ENCODE measurements at places on chromosomes 13 and 19.

DNA sequence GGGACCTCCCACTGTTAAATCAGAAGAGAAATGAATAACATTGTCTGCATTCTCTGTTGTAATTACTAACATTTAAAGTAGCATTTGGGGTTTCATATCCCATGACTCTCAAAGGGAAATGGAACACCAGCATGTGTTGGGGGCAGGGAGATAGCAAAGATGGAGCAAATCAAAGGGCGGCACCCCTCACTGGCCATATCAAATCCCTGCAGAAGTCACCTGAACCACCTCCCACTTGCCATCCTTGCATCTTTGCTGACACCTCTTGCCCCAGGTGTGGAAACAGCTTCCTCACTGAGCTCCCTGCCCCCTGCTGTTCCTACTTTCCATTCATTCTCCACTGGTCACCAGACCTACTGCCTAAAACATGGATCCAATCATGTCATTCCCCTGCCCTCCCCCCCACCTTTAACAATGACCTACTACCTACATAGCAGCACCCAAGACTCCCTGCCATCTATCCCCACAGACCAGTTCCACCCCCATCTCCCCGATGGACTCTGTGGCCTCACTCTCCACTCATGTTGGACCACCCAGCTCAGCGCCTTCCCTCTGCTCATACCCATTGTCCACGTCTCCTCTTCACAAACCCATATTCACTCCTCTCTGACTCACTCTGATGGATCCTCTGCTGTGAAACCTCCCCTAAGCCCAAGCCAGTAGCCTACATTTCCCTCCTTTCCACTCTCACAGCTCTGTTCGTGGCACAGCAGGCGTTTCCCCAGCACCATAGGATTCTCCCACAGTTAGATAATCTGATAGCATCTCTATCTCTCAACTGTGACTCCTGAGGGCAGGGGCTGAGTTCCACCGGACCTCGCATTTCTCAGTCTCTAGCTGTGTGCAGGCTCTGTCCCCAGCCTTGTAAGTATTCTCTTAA lies 55.9 kb downstream of the DLEU7 start:
- DNase-seq: no peak

DNA sequence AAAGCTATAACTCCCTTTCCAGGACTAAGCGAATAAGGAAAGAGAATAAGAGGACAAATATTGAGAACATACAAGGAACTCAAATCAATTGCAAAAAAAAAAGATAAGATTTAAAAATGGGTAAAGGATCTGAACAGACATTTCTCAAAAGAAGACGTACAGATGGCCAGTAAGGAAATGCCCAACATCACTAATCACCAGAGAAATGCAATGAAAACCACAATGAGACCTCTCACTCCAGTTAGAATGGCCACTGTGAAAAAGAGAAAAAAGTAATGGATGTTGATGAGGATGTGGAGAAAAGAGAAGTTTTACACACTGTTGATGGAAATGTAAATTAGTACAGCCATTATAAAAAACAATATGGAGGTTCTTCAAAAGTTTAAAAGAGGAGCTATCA lies 63.8 kb downstream of the VWA8 start:
- no peak for DNase-seq

GRCh38 chr13:23963947-23964346 lies 66.6 kb upstream of the C1QTNF9B start:
- DNase-seq: no peak

DNA sequence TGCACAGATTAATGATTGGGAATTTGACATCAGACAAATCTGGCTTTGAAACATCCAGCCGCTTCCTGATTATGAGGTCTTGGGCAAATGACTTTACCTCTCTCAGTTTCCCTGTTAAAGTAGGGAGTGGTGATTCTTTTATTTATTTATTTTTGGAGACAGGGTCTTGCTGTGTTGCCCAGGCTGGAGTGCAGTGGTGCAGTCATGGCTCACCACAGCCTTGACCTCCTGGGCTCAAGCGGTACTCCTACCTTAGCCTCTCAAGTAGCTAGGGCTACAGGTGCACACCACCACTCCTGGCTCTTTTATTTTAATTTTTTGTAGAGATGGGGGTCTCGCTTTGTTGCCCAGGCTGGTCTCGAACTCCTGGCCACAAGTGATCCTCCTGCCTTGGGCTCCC lies 2.7 kb downstream of the PSMD8 start:
- no peak for DNase-seq

DNA sequence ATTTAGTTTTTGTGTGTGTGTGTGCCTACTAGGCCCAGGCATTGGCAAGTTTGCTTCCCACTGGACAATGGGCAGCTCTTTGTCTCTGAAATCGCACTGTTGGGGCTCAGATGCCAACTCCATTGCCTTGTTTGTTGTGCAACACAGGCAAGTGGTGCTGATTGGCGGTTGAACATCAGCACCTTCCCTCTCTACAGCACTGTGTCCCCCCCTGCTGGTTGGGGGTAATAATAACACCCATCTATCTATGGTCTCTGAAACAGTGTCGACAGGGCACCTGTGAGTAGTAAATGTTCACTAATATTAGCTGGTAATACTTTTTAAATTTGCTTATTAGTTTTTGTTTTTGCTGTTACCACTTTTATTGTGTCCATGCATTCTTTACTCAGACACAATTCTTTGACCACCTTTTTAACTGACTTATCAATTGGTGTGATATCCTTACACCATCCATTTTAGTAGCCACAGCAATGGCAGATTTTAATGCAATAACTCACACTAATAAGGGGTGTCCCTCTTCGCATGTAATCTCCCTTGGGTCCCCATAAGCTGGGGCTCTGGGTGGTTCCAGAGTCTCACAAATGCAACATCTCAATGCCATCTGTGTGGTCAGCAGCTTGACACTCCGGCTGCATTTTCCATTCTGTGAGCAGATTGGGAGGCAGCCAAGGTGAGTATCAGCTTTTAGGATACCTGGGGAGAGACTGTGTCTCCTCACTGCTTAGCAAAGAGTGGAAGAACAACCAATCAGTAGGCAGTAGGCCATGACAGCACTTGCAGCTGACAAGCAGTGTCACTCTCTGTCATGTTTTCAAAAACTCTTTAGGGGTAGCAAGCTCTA lies 47.7 kb upstream of the UQCRFS1 start:
- no peak for DNase-seq

DNA sequence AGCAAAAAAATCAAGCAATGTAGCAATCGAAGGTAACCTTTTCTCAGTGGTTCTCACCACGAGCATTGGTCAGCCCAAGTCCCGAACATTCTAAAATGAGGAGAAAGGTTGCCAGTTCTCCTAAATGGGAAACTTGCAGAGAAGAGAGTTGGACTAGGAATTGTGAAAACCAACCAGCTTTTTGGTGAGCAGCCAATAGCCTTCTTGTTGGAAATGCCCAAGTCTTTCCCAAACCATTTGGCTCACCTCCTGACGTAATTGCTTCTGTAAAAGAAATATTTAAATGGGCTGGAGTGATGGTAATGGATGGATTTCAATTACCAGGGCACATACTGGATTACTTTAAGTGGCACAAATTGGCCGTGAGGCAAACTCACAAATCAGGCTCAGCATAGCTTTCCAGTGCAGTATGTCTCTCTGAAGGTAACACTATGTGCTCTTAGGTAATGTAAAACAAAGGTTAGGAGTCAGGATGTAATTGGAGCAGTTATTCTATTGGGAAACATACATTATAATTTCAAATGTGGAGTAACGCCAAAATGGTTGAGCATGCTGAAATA lies 423.2 kb downstream of the KLF5 start:
- no peak for DNase-seq

GRCh38 chr13:98565726-98566565 lies 11.0 kb downstream of the STK24 start:
- no peak for DNase-seq

DNA sequence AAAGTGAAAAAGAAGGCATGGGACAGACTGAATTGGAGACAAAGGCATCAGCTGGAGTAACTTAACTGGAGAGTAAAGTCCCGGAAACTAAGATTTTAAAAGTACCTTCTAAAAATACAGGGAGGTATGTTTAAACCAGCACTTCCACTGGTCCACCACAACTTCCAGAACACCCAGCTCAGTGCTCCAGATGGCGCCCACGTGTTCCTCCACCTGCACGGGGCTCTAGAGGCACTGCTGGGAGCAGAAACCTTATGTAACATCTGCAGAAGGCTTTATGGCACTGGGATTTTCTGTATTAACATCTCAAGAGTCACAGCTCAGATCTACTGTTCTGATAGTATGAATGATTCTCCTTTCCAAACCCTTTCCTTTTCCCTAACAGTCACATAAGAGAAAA lies 252.1 kb downstream of the DCLK1 start:
- no peak for DNase-seq

GRCh38 chr13:112061367-112062061 lies 5.4 kb upstream of the SOX1 start:
- no peak for DNase-seq

- peak; percentile 71 for DNase-seq
These were observed 195.6 kb downstream of the GGACT start for GRCh38 chr13:100392709-100393630.

DNA sequence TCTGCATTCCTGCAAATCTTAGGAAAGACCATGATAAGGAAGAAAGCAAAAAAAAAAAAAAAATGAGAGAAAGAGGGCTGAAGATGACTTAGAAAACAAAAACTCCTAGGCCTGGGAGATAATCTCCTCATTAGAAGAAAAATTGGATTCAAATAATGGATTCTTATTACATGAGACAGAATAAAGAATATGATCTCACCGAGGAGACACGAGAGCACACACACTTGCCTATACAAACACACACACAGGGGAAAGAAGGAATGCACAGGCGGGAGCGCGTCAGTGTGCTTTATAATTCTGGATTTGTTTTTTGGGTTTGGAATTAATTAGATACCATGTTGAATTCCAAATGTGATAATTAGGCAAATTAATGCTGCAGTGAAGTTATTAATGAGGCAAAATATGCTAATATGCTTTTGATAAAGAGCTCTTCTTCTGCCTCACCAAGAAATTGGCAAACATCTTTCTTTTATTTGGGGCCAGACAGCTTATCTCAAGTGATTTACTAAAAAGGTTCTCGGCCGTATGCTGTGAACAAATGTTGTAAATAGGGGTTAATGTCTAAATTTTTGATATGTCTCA lies 36.1 kb upstream of the PCDH8 start:
- DNase-seq: no peak

DNA sequence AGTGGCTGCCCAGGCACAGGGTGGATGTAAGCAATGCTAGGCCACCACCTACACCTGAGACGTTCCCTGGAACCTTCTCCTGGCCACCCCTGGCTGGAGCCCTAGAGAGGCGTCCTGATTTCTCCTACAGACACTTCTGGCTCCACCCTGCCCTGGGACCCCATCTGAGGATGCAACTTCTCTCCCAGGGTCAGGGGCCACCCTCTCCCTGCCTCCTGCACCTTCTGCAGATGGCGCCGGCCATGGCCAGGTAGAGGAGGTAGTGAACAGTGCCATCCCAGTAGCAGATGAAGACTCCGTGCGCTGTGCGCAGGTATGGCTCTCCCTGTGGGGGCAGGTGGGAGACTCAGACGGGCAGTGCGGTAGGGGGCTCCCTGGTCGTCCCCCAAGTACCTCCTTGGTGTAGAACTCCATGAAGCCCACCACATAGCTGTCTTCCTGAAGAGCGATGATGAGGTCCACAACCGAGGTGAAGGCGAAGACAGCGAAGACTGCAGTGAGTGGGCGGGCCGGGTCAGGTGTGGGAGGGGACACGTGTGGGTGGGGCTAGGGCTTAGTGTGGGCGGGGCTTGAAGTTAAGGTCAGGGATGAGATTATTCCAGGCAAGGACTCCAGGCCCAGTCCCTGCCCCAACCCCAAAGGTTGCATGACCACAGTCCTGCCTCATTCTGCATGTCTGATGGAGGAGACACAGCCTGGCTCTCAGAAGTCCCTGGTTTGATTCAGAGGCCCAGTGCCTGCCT lies 3.0 kb downstream of the TM6SF2 start:
- no peak for DNase-seq

Measured in stimulated activated CD4-positive, alpha-beta T cell treated with anti-CD3 and anti-CD28 coated beads, Interleukin-2, amount 100 ng/mL, for 4 hours (primary cell).